H9 (cell line): ENCODE measurements at places on chromosomes 3 and 15. TPM values are rescaled to one million over a fixed set of nuclear protein-coding genes. Genes with fewer than 3 reads are reported as not detected.
A peak's percentile ranks its signal among the peaks of the same experiment; 100 is the strongest.

RASL12 gene
- 7.5 and 7.7 TPM in 2 replicates for total RNA-seq

BTD gene
- total RNA-seq = 21.5 and 23.3 TPM in 2 replicates

EDC3 gene
- 56.6 and 60.5 TPM in 2 replicates for total RNA-seq

GRM2 gene
- 1.5 and 1.9 TPM in 2 replicates for total RNA-seq

MINDY2 gene
- 29.5 and 32.3 TPM in 2 replicates for total RNA-seq

GABRR3 gene
- total RNA-seq = not detected in 2 replicates

CCNDBP1 gene
- total RNA-seq = 34.1 and 34.8 TPM in 2 replicates

SLC15A2 gene
- 2.3 and 2.4 TPM in 2 replicates for total RNA-seq

SAMD7 gene
- total RNA-seq = not detected in 2 replicates

KBTBD8 gene
- total RNA-seq = 16.7 and 19.4 TPM in 2 replicates

PLSCR5 gene
- total RNA-seq = not detected in 2 replicates

SKOR1 gene
- total RNA-seq = 0.13 TPM in 2 replicates

LRRC49 gene
- 8.3 and 9.3 TPM in 2 replicates for total RNA-seq

ZNF80 gene
- total RNA-seq = not detected in 2 replicates

SIDT1 gene
- total RNA-seq = not detected in 2 replicates

USF3 gene
- 12.0 and 13.8 TPM in 2 replicates for total RNA-seq

PFKFB4 gene
- total RNA-seq = 12.3 and 13.9 TPM in 2 replicates

HGD gene
- 0.33 TPM in 1 of 2 replicates, not detected in the other for total RNA-seq

DNA sequence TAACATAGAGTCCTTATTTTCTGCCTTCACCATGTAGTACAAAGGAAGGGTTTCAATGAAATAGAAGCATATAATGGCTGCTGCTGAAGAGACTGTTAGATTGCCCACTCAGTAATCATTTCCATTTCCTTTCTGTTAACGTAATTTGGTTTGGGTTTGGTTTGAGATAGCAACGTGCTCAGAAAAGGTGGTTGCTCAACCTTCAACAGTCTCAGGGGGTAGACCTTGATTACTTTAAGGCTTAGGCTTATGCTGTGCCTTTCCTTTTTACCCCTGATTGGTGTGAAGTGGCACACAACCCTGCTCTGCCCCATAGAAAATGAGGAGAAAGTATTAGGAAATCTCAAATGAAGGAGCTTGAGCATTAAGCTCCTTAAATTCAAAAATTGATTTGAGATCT lies 163.7 kb upstream of the TP63 start:
- H3K36me3 ChIP-seq = no peaks in the 10 kb centered on the region
- no peaks in the 10 kb centered on the region for H3K4me1 ChIP-seq
- H3K27ac ChIP-seq = no peak overlapping the region
- H3K27me3 ChIP-seq = no peaks in the 10 kb centered on the region

GRCh38 chr3:174777813-174778212 lies 81.3 kb upstream of the NAALADL2 start:
- H3K4me1 ChIP-seq = no peaks in the 10 kb centered on the region
- DNase-seq = no peak
- no peaks in the 10 kb centered on the region for H3K27me3 ChIP-seq
- H3K27ac ChIP-seq = no peak overlapping the region
- no peak overlapping the region for H3K4me3 ChIP-seq

GRCh38 chr3:94423578-94423977 lies 360.7 kb downstream of the NSUN3 start:
- no peaks in the 10 kb centered on the region for H3K27me3 ChIP-seq
- no peak for DNase-seq
- no peaks in the 10 kb centered on the region for H3K4me1 ChIP-seq
- peaks cover 16% of the 10 kb centered on the region for H3K36me3 ChIP-seq

DNA sequence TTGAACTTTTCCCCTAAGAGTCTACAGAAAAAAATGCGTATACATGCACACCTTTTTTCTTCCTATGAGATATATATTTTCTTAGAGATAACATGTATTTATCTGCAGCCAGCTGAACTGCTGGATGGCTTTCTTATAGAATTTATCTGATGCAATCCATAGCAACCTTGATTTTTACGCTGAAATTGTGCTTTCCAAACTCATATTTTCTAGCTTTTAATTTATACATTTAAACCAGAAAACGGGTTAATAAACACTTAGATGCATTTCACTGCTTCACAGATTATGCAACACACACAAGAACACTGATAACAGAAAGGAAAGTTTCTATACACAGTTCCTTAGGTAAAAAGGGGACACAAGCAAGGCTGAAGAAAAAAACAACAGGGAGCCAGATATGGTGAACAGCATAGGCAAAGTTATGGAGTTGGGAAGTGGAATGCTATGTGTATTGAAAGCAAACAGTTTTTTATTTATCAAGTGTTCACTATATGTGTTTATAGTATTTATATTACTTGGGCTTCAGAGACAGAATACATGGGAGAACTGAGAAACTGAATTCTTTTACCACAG lies 149.5 kb downstream of the SPATA16 start:
- no peaks in the 10 kb centered on the region; the same call in 2 of the 3 replicates for H3K36me3 ChIP-seq
- H3K4me3 ChIP-seq = no peak overlapping the region
- no peaks in the 10 kb centered on the region for H3K27me3 ChIP-seq
- no peak overlapping the region for H3K27ac ChIP-seq
- H3K4me1 ChIP-seq = no peaks in the 10 kb centered on the region; the same call in 1 of the 2 replicates

GRCh38 chr15:31027910-31028578 lies 36.6 kb upstream of the MTMR10 start:
- DNase-seq = no peak
- H3K4me1 ChIP-seq = peaks cover 7% of the 10 kb centered on the region; the same call in 1 of the 2 replicates
- no peaks in the 10 kb centered on the region for H3K27me3 ChIP-seq
- H3K36me3 ChIP-seq = no peaks in the 10 kb centered on the region
- no peak overlapping the region for H3K4me3 ChIP-seq
- no peak overlapping the region for H3K27ac ChIP-seq

- DNase-seq = no peak
- no peak overlapping the region for H3K27ac ChIP-seq
- no peaks in the 10 kb centered on the region for H3K36me3 ChIP-seq
- no peak overlapping the region for H3K4me3 ChIP-seq
- H3K27me3 ChIP-seq = no peaks in the 10 kb centered on the region
- no peaks in the 10 kb centered on the region; the same call in 1 of the 2 replicates for H3K4me1 ChIP-seq
Observed at GRCh38 chr3:29382409-29382808, 101.5 kb downstream of the RBMS3 start.

GRCh38 chr15:52068004-52068615 lies 44.5 kb downstream of the BCL2L10 start:
- peaks cover 19% of the 10 kb centered on the region for H3K36me3 ChIP-seq
- DNase-seq = no peak
- H3K27me3 ChIP-seq = no peaks in the 10 kb centered on the region
- H3K4me1 ChIP-seq = no peaks in the 10 kb centered on the region

DNA sequence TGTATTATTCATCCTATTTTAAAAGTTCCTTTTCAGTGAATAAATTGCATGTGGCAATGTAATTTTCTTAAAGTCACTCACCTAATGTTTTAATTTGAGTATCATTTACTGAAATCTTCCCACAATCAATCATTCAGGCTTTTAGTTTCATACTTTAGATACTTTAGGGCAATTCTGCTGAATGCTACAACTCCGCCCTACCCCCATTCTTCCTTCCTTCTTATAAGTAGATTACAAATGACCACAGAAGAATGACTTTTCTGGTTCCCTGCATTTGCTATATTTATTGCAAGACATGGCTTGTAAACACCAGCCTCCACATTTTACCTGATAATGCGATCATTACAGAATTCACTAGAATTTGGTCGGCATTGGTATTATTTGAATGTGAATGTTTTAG lies 1061.9 kb downstream of the FHIT start:
- H3K27me3 ChIP-seq = no peaks in the 10 kb centered on the region
- H3K36me3 ChIP-seq = no peaks in the 10 kb centered on the region
- DNase-seq = no peak

DNA sequence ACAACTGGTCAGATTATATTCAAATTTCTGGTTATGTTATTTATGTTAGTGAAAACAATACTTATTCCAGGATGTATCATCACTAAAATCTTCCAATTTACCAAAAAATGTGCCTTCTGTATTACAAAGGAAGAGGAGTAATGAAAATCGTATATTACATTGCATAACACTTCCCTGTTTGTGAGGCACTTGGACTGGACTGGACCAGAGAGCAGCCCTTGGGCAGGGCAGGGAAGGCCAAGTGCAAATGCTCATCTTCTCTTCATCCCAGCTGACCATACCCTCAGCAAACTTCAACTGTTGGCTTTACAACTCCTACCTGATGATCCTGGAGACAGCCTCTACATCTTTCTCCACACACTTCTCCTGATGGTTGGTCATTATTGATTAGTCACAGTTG lies 285.7 kb upstream of the MME start:
- no peak overlapping the region for H3K4me3 ChIP-seq
- H3K27me3 ChIP-seq = no peaks in the 10 kb centered on the region
- no peak overlapping the region for H3K27ac ChIP-seq

- H3K4me3 ChIP-seq = no peak overlapping the region; the same call in 2 of the 3 replicates
- no peak for DNase-seq
- H3K4me1 ChIP-seq = peaks cover 7% of the 10 kb centered on the region; the same call in 1 of the 2 replicates
- no peaks in the 10 kb centered on the region; the same call in 1 of the 2 replicates for H3K36me3 ChIP-seq
Observed at GRCh38 chr15:85430406-85431204, 50.2 kb downstream of the AKAP13 start.

GRCh38 chr15:28895566-28895965 lies 9.8 kb downstream of the APBA2 start:
- no peaks in the 10 kb centered on the region for H3K27me3 ChIP-seq
- H3K36me3 ChIP-seq = peaks cover 20% of the 10 kb centered on the region
- DNase-seq = no peak
- no peak overlapping the region for H3K27ac ChIP-seq

DNA sequence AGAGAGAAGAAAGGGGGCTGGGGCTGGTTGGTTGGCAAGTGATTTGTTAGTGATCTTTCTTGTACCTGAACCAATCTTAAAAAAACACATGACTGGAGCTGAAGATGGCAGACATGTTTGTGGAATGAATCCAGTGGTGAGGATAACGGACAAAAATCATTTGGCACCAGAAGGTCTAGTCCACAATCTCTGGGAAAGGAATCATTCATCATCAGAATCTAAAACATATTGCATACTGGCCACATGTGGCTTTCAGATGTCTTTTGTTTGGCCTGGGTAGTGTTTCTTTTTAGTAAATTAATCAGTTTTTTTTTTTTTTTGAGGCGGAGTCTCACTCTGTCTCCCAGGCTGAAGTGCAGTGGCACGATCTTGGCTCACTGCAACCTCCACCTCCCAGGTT lies 5.0 kb downstream of the NEK11 start:
- H3K36me3 ChIP-seq = no peaks in the 10 kb centered on the region
- DNase-seq = no peak
- no peak overlapping the region for H3K4me3 ChIP-seq
- no peaks in the 10 kb centered on the region for H3K4me1 ChIP-seq
- no peak overlapping the region for H3K27ac ChIP-seq
- no peaks in the 10 kb centered on the region for H3K27me3 ChIP-seq

- peaks cover 62% of the 10 kb centered on the region for H3K36me3 ChIP-seq
- no peak for DNase-seq
- no peaks in the 10 kb centered on the region for H3K27me3 ChIP-seq
- H3K27ac ChIP-seq = no peak overlapping the region
Observed at GRCh38 chr15:40092979-40093869, 15.5 kb downstream of the BMF start.

GRCh38 chr15:31498756-31499155 lies 172.1 kb downstream of the KLF13 start:
- no peaks in the 10 kb centered on the region for H3K27me3 ChIP-seq
- H3K36me3 ChIP-seq = no peaks in the 10 kb centered on the region
- peak; percentile 8 for DNase-seq
- H3K4me3 ChIP-seq = no peak overlapping the region
- no peak overlapping the region for H3K27ac ChIP-seq

- no peak overlapping the region for H3K27ac ChIP-seq
- H3K4me3 ChIP-seq = no peak overlapping the region
- H3K4me1 ChIP-seq = no peaks in the 10 kb centered on the region; the same call in 1 of the 2 replicates
- no peaks in the 10 kb centered on the region for H3K27me3 ChIP-seq
- no peaks in the 10 kb centered on the region; the same call in 2 of the 3 replicates for H3K36me3 ChIP-seq
Observed at GRCh38 chr15:63022181-63022580, 20.4 kb upstream of the TPM1 start.

- no peaks in the 10 kb centered on the region for H3K36me3 ChIP-seq
- no peak overlapping the region for H3K4me3 ChIP-seq
- H3K27ac ChIP-seq = no peak overlapping the region
- no peak for DNase-seq
- H3K4me1 ChIP-seq = no peaks in the 10 kb centered on the region
- no peaks in the 10 kb centered on the region for H3K27me3 ChIP-seq
Observed at GRCh38 chr15:92021792-92022191, 168.3 kb downstream of the SLCO3A1 start.

DNA sequence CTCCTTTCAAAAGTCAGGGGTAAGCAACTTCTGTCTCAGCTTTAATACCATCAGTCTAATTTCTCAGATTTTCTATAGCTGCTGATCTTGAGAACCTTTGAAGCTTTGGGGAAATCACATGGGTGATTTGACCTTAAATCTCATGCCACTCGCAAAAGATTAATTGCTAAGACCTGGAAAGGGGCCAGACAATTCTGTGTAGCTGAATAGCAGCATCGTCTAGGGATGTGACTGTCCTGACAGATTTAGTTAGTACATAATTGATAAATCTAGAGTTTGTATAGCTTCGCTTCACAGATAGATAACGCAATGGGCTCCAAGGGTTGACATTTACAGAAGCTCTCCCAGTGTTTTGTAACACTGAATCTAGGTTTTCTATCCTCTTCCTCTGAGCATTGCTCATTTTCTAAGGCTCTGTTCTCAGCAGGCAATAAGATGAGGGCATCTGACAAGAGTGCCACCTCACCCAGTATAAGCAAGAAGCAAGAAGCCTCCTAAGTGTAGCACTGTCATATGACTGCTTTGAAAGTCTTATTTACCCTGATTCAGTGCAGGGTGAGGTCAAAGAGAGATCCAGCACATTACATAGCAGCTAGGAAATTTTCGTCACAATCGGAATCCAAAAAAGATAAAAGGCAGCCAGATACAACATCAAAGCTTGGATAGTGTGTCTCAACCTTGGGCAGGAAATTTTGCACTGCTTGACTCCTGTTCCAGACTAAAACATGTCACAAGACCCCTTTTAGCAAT lies 47.7 kb upstream of the DUT start:
- no peak for DNase-seq
- H3K27ac ChIP-seq = no peak overlapping the region
- no peaks in the 10 kb centered on the region for H3K27me3 ChIP-seq
- H3K4me1 ChIP-seq = peaks cover 1% of the 10 kb centered on the region; the same call in 1 of the 2 replicates
- no peak overlapping the region for H3K4me3 ChIP-seq
- no peaks in the 10 kb centered on the region for H3K36me3 ChIP-seq

DNA sequence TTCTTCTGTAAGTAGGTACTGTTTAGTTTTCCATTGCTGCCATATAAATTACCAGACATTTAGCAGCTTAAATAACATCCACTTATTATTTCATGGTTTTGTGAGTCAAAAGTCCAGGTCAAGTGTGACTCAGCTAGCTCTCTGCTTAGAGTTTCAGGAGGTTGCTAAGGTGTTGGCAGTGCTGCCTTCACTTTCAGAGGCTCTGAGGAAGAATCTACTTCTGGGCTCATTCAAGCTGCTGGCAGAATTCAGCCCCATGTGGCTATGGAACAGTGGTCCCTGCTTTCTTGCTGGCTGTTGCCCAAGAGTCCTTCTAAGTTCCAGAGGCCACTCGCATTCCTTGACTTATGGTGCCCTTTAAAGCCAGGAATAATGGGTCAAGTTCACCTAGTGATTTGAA lies 4.5 kb downstream of the CFAP44 start:
- H3K4me1 ChIP-seq = no peaks in the 10 kb centered on the region
- H3K27ac ChIP-seq = no peak overlapping the region
- H3K36me3 ChIP-seq = no peaks in the 10 kb centered on the region; the same call in 2 of the 3 replicates
- no peak overlapping the region for H3K4me3 ChIP-seq

- no peak overlapping the region for H3K27ac ChIP-seq
- H3K4me3 ChIP-seq = no peak overlapping the region
- H3K36me3 ChIP-seq = no peaks in the 10 kb centered on the region
- no peaks in the 10 kb centered on the region for H3K4me1 ChIP-seq
Observed at GRCh38 chr3:39494781-39495180, 27.3 kb downstream of the MOBP start.

- peak; percentile 77 for DNase-seq
- peaks cover 32% of the 10 kb centered on the region for H3K36me3 ChIP-seq
- peak within 1 kb of the TSS; percentile 95 for H3K4me3 ChIP-seq
Observed at GRCh38 chr3:138174421-138175131, at the start of gene DBR1. Gene DBR1, minus strand, starts transcription at chr3:138174921. Its CDS starts 126 bp downstream, at chr3:138174795.
